ENCODE measurements at places on chromosomes 3 and 15.

- DNase-seq = no peak
Measured at GRCh38 chr3:11826628-11827265, 19.9 kb downstream of the TAMM41 start.

DNA sequence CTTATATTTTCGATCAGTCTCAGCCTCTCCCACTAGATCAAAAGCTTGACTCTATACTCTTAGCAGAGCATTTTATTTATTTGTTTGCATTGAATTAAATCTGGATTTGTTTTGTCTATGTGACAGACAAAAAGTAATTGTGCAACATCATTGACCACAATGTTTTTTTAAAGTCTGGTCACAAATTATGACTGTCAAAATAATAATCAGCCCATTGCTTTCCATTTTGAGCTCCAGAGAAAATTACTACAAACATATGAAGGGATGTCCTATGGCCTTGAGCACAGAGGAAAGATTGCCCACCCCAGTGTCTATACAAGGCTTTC lies 82.3 kb downstream of the FSIP1 start:
- DNase-seq = no peak

- DNase-seq = no peak
Measured at GRCh38 chr3:190108804-190109203, 11.9 kb downstream of the P3H2 start.

- no peak for DNase-seq
Measured at GRCh38 chr3:81726735-81727134, 34.7 kb downstream of the GBE1 start.

DNA sequence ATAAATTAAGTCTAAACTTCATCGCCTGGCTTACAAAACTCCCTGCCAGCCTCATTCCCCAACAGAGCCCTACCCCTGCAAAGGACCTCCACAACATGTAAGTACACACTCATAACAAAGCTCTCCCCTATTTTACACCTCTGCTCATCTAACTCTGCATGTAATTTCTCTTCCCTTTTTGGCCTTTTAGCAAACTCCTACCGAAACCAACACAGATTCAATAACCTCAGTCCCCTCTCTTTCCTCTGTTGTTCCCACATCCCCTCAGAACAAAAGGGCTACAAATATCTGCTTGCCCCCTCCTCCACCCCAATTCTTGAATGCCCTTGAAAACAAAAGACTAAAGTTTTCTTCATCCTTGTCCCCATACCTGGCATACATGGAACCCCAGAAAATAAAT lies 662 bp downstream of the UBL7 start:
- DNase-seq = no peak

GRCh38 chr15:59609730-59610712 lies 1.6 kb upstream of the GCNT3 start:
- DNase-seq = no peak

- no peak for DNase-seq
Measured at GRCh38 chr3:171320750-171321558, 139.3 kb downstream of the TNIK start.

- DNase-seq = no peak
Measured at GRCh38 chr3:121269389-121269788, 276.4 kb downstream of the POLQ start.

GRCh38 chr15:77975332-77976094 lies 102.0 kb downstream of the TBC1D2B start:
- DNase-seq = no peak

DNA sequence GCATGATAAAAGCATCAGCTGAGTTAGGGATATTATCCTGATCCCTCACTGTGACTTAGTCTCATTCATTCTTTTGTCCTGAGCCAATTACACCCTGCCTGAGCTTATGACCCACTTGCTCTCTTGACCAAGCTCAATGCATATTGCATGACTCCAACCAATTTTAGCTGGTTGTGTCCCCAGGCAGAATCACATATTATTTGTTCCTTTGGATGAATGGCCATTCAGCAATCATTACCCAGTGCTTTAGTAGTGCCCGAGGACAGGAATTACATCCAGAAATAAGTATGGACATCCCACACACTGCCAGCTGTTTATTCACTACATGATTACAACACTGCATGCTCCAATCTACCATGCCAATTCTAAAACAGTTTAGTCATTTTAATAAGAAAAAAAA lies 322.5 kb downstream of the ZBBX start:
- DNase-seq = no peak

GRCh38 chr3:185754920-185755319 lies 69.9 kb downstream of the IGF2BP2 start:
- no peak for DNase-seq
